ENCODE measurements at places on chromosomes 7 and 10. TPM values are rescaled to one million over a fixed set of nuclear protein-coding genes. Genes with fewer than 3 reads are reported as not detected.

ITPRID1 gene
- total RNA-seq: not detected

SPOCK2 gene
- 1.4 TPM for total RNA-seq

KLF14 gene
- total RNA-seq: not detected

CH25H gene
- total RNA-seq: not detected

GALNT11 gene
- 33.7 TPM for total RNA-seq

GBX1 gene
- total RNA-seq: 2.4 TPM

FAM25C gene
- not detected for total RNA-seq

GRCh38 chr10:9944690-9945089 is 1073.0 kb upstream of the CELF2 start:
- no peaks in the 10 kb centered on the region for H3K27me3 ChIP-seq
- no peak overlapping the region for H3K27ac ChIP-seq
- no peak overlapping the region for H3K4me3 ChIP-seq
- no peaks in the 10 kb centered on the region for H3K36me3 ChIP-seq

GRCh38 chr7:36966636-36967035 is 242.3 kb upstream of the AOAH start:
- no peaks in the 10 kb centered on the region for H3K36me3 ChIP-seq
- peaks cover 14% of the 10 kb centered on the region for H3K4me1 ChIP-seq
- no peak overlapping the region for H3K27ac ChIP-seq
- no peak overlapping the region for H3K4me3 ChIP-seq
- no peaks in the 10 kb centered on the region for H3K27me3 ChIP-seq

DNA sequence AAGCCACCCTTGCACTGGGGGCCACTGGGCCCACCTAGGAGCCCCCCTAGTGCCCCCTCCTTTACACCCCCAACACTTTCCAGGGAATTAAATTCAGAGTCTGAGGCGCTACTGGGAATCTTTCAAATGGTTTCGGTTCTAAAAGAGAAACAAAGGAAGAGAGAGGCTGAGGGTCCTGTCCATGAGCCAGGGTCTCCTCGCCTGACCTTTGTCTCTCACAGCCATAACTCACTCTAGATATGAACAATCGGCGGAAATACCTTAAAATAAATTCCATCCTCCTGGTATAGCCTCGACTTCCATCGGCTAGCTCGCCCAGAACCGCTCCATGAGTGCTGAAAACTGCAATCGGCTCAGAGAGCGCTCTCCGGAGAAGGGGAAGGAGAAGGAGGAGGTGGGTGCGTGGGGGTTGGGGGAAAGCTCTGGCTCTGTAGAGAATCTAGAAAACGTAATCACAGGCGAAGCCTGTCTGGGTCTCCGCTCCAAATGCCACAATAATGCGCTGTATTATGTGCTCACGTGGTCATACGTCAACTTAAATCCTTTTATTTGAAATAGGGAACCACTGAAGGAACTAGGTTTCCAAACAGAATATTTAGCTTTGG is 12.6 kb downstream of the HOXA4 start:
- H3K4me1 ChIP-seq: peaks cover 16% of the 10 kb centered on the region
- peaks cover 96% of the 10 kb centered on the region for H3K27me3 ChIP-seq
- H3K36me3 ChIP-seq: no peaks in the 10 kb centered on the region
- peak overlapping the region; percentile 82 for H3K4me3 ChIP-seq
- no peak overlapping the region for H3K27ac ChIP-seq
- no peak for DNase-seq

GRCh38 chr7:101952355-101953247 is 135.2 kb downstream of the CUX1 start:
- no peak for DNase-seq
- no peak overlapping the region for H3K4me3 ChIP-seq
- H3K36me3 ChIP-seq: no peaks in the 10 kb centered on the region
- H3K4me1 ChIP-seq: peaks cover 19% of the 10 kb centered on the region

GRCh38 chr7:33872870-33873269 is 32.5 kb upstream of the BMPER start:
- H3K36me3 ChIP-seq: no peaks in the 10 kb centered on the region
- no peaks in the 10 kb centered on the region for H3K27me3 ChIP-seq
- H3K4me1 ChIP-seq: peaks cover 7% of the 10 kb centered on the region
- H3K4me3 ChIP-seq: no peak overlapping the region
- H3K27ac ChIP-seq: no peak overlapping the region

DNA sequence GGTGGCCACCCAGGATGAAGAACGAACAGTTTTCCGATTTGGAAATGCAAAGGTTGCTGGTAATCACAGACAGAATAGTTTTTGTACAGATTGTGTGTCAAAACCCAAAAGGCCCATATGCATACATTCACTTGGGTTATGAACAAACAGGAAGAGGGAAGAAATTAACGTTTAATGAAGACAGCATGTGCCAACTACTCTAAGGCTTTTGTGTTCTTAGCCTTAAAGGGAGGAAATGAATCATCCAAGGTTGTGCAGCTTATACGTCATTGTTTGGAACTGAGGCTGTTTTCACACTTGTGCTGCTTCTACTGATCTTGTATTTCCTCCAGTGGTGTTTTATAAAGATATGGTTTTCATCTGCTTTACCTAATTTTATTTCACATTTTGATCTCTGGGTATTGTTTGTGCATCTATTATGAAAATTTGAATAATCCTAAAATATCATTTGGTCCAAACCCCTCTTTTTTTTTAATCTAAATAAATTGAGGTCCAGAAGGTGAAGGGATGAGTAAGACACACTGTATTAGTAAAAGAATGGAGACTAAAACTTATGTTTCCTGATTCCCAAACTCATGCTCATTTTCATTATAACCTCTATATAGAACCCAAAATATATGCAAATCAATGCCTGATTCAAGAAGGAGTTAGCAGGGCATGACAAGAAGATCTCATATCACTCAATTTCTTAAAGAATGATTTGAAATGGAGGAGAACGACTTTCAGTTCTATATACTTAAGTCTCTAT is 373.1 kb downstream of the THSD7A start:
- no peak overlapping the region for H3K27ac ChIP-seq
- no peaks in the 10 kb centered on the region for H3K27me3 ChIP-seq
- DNase-seq: no peak
- H3K4me1 ChIP-seq: peaks cover 11% of the 10 kb centered on the region
- H3K36me3 ChIP-seq: no peaks in the 10 kb centered on the region

All from neural crest cell (in vitro differentiated cells).